ENCODE measurements at places on chromosomes 16 and 17.

DNA sequence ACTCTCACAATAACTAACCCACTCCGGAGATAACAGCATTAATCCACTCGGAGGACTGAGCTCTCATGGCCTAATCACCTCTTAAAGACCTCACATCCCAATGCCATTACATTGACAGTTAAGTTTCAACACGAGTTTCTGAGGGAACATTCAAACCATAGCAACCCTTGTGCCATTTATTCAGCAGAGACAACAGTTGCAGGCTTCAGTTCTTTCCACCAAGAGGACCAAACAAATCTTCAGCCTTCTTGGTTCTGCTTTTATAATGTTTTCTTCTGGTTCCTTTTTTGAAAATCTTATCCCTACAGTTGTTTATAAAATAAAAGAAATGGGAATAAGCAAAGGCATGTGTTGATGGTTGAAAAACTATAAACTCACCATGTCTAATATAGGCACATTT is 2.1 kb upstream of the CD300E start:
- no peak for DNase-seq

DNA sequence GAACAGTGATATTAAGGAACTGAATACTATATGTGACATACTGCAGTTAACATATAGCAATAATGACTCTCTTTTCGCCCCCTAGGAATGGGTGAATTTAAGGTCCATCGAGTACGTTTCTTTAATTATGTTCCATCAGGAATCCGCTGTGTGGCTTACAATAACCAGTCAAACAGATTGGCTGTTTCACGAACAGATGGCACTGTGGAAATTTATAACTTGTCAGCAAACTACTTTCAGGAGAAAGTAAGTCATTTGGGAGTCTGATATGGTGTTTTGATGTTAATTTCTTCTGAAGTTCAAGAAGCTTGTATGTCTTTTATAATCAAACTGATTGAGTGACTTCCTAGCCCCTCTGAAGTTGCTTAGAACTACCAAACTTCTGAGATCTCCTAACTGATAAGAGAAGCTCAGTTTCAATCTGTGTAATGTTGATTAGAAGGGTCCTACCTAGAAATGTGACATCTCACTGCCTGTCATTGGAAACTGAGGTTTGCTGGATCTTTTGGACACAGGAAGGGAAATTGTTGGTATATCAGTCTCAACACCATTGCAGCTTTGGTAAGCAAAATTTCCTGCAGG is 1.0 kb downstream of the UTP4 start:
- no peak for DNase-seq

GRCh38 chr16:1323296-1324239 is 9.9 kb upstream of the BAIAP3 start:
- DNase-seq = no peak

- DNase-seq = no peak
These were observed 68.6 kb downstream of the TMEM100 start for GRCh38 chr17:55654022-55654421.

DNA sequence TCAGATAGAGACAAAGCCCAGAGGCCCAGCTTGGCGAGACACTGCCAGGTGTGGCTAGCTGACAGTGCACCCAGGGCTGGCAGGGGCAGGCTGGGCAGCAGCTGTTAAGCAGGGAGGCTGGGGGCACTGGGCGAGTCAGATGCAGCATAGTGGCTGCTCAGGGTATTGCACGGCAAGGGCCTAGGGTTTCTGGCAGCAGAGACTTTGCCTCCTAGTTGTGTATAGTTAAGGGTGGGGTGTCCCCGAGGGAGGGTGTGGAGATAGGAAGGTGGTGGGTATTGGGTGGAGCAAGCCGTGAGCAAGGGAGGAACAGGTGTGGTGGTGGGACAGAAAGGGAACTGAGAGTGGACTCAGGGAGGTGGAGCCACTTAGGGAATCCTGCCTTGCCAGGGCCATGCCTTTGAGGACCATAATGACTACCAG is 66.0 kb downstream of the SMPD3 start:
- DNase-seq = no peak

GRCh38 chr16:74888232-74888862 is 96.6 kb downstream of the WDR59 start:
- peak; percentile 63 for DNase-seq

Measured in CD4-positive, alpha-beta memory T cell (primary cell).